Placental pericyte (primary cell): ENCODE measurements at places on chromosomes 2 and 18. TPM values are rescaled to one million over a fixed set of nuclear protein-coding genes. Genes with fewer than 3 reads are reported as not detected.

CPO gene
- not detected in 2 replicates for total RNA-seq

CYP27A1 gene
- total RNA-seq, result 4.7 and 23.4 TPM in 2 replicates

GEN1 gene
- total RNA-seq, result 6.8 and 29.2 TPM in 2 replicates

TMEM247 gene
- 0.43 and 0.44 TPM in 2 replicates for total RNA-seq

KIF3C gene
- 10.5 and 17.5 TPM in 2 replicates for total RNA-seq

GAL3ST2 gene
- 0.14 TPM in 1 of 2 replicates, not detected in the other for total RNA-seq

ZNF892 gene
- total RNA-seq, result 2.4 and 3.6 TPM in 2 replicates

TSGA10 gene
- total RNA-seq, result 0.44 and 0.72 TPM in 2 replicates

TMEM150A gene
- 14.6 and 17.7 TPM in 2 replicates for total RNA-seq

LIPG gene
- 38.1 and 59.4 TPM in 2 replicates for total RNA-seq

TUBA3E gene
- not detected in 2 replicates for total RNA-seq

HOXD13 gene
- not detected in 2 replicates for total RNA-seq
